Smooth muscle cell of trachea (primary cell): ENCODE measurements at places on chromosomes 4 and X. TPM values are rescaled to one million over a fixed set of nuclear protein-coding genes. Genes with fewer than 3 reads are reported as not detected.

Gene RNF128
- total RNA-seq, result 4.9 and 7.4 TPM in 2 replicates

Gene HS3ST1
- under 0.01 TPM in 1 of 2 replicates, not detected in the other for total RNA-seq

Gene IBSP
- total RNA-seq, result 0.15 TPM in 1 of 2 replicates, not detected in the other

Gene JAKMIP1
- not detected in 2 replicates for total RNA-seq

Gene SLIT2
- total RNA-seq, result 10.5 and 14.1 TPM in 2 replicates
